ENCODE measurements at places on chromosomes 12 and 14.

- DNase-seq = no peak
These were observed 342.3 kb downstream of the SYT1 start for GRCh38 chr12:79206871-79207270.

GRCh38 chr12:120705618-120706017, 4.6 kb upstream of the UNC119B start:
- DNase-seq = no peak

GRCh38 chr12:8544295-8544694, 3.6 kb upstream of the CLEC4E start:
- peak; percentile 62 for DNase-seq

- peak; percentile 70 for DNase-seq
These were observed 4.0 kb downstream of the P2RX2 start for GRCh38 chr12:132622437-132623071.

GRCh38 chr12:14059548-14059947, 78.1 kb upstream of the GRIN2B start:
- DNase-seq = no peak

- peak; percentile 86 for DNase-seq
These were observed 2.4 kb upstream of the KRT7 start for GRCh38 chr12:52230364-52231281.

- no peak for DNase-seq
These were observed 12.8 kb downstream of the CCDC177 start for GRCh38 chr14:69561893-69562292.

DNA sequence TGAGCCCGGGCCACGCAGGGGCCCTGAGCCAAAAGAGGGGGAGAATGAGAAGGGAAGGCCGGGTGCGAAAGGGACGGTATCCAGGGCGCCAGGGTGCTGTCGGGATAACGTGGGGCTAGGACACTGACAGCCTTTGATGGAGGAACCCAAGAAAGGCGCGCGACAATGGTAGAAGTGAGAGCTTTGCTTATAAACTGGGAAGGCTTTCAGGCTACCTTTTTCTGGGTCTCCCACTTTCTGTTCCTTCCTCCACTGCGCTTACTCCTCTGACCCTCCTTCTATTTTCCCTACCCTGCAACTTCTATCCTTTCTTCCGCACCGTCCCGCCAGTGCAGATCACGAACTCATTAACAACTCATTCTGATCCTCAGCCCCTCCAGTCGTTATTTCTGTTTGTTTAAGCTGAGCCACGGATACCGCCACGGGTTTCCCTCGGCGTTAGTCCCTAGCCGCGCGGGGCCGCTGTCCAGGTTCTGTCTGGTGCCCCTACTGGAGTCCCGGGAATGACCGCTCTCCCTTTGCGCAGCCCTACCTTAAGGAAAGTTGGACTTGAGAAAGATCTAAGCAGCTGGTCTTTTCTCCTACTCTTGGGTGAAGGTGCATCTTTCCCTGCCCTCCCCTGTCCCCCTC, 3.0 kb downstream of the SSTR1 start:
- peak; percentile 72 for DNase-seq

DNA sequence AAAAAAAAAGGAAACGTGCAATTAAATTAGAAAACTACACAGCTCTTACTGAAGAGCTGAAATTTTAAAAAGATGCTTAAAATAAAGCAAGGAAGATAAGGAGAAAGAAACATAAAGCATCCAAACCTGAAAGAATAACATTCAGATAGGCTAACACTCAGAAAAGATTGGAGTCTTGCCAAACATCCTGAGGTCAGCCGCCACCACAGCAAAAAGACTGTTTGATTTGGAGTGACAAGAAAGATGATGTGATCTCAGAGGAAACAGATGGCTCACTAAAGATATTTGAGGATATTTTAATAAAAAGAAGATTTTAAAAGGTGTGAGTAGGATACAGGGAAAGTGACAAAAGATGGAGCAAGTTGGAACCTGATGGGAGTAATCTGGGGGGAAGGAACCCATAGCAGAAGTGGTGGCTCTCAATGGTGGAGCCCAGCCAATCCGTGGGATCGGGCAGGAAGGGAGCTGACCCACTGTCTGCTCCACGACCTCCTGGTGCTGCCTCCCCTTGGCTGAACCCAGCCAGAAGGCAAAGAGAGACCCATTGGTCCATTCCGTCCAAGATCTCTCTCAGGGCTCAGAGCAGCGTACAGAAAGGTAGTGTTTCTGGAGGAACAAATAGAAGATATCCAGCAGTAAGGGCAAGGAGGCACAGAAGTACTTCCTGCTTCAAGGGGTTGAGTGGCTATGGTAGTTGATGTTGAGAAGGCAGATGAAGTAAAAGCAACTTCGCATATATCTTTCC, 469.6 kb downstream of the RGS6 start:
- DNase-seq = no peak

DNA sequence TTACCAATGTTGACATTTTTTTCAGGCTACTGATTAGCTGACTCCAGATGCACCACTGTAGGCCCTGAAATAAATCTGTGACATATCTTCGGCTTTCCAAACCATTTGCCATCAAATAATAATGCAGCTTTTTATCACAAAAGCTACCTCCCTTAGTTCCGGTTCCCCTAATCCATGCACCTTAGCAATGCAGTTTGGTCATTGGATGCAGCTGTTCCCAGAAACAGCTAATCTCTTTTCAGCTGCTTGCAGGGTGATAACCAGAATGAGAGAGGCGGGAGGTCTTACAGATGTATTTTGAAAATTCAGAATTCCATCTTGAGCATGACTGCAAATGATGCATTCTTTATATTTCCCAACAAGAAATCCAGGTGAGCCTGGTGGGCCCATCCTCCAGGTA, 646.2 kb downstream of the SOX5 start:
- no peak for DNase-seq

DNA sequence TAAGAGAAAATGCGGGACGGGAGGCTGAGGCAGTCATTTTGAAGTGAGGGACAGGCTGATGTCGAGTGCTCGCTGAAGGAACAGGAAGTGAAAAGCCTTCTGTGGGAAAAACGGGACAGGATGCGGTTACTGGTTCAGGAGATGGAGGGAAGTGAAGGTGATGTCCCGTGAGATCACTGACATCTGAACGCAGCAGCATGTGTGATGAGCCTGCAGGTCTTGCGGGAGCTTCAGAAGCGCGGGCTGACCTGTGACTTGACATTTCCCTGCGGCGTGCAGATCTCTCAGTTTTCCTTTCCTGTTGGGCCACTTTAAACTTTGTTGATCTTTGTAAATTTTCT, 77.8 kb downstream of the DDX51 start:
- no peak for DNase-seq

DNA sequence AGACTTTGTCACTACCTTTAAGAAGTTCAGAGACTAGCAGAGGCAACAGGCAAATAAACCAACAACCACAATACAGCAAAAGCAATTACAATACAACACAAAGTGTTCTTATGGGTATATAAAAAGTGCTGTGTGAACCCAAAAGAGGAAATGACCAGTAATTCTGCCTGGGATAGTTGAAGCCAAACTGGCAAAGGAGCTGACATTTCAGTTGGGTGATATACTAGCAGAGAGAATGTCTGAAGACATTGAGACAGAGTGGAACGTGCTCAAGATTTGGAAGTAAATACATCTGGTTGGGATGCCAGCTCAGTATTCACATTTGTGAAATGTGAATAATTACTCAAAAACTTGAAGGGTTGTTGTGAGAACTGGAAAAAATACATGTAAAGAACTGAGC, 80.6 kb upstream of the GTF2A1 start:
- DNase-seq = no peak

DNA sequence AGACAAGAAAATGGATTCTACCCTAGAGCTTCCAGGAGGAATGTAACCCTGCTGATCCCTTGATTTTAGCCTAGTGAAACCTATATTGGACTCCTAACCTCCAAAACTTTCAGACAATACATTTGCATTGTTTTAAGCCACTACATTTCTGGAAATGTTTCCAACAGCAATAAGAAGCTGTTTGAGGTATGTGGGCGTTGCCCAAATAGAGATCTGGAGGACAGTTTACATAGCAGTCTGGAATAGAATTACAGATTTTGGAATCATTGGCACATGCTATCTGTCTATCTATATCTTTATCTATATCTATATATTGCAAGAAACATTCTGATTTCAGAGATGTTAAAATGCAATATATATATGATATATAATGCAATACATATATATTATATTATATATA, 42.4 kb upstream of the EGLN3 start:
- DNase-seq = peak; percentile 4

- DNase-seq = no peak
These were observed 74.3 kb downstream of the MAP3K9 start for GRCh38 chr14:70735043-70735442.

GRCh38 chr14:92680781-92681650, 67.4 kb downstream of the LGMN start:
- DNase-seq = peak; percentile 71

GRCh38 chr12:46676396-46676795, 149.4 kb downstream of the SLC38A4 start:
- no peak for DNase-seq

GRCh38 chr14:98501836-98502235, 770.2 kb downstream of the BCL11B start:
- DNase-seq = no peak

GRCh38 chr14:100871234-100872186, 32.0 kb downstream of the RTL1 start:
- DNase-seq = peak; percentile 65

DNA sequence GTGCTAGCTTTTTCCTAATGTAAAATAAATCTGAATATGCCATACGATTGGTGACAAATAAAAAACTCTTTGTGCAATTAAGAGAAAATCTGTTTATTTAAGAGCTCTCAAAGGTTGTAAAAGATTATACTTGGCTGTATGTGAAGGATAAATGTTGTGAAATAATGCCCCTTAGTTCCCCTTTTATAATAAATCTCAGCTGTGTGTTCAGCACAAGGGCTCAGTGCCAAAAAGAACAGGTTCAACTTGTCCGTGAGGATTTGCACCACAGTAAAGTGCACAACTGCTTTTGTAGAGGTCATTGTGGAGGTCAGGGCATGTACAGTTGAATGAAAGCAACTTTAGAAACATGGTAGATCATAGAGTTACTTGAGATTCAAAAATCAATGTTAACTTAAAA, 118.6 kb downstream of the TRMT5 start:
- DNase-seq = peak; percentile 1

DNA sequence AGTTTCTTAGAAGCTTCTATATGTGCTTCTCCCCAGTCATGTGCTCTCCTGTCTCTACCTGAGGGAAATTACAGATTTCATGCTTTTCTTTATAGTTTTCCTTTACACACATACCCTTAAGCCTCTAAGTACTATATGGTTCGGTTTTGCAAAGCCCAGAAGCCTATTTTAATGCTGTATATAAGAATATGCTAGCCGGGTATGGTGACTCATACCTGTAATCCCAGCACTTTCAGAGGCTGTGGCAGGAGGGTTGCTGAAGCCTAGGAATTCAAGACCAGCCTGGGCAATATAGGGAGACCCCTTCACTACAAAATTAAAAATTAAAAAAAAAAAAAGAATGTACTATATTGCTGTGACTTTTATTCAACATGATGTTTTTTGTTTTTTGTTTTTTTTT, 15.4 kb downstream of the DGLUCY start:
- no peak for DNase-seq

GRCh38 chr14:51504669-51505068, 147.0 kb upstream of the FRMD6 start:
- no peak for DNase-seq

- DNase-seq = no peak
These were observed 325 bp downstream of the C12orf60 start for GRCh38 chr12:14803830-14804160.

GRCh38 chr12:51005671-51006070, 20.5 kb downstream of the SLC11A2 start:
- no peak for DNase-seq

- DNase-seq = peak; percentile 59
These were observed 74.9 kb downstream of the TBK1 start for GRCh38 chr12:64526859-64527258.

GRCh38 chr12:46205294-46205693, 63.5 kb downstream of the SLC38A1 start:
- DNase-seq = no peak

- DNase-seq = no peak
These were observed 93.7 kb downstream of the KCNMB4 start for GRCh38 chr12:70459786-70460185.

DNA sequence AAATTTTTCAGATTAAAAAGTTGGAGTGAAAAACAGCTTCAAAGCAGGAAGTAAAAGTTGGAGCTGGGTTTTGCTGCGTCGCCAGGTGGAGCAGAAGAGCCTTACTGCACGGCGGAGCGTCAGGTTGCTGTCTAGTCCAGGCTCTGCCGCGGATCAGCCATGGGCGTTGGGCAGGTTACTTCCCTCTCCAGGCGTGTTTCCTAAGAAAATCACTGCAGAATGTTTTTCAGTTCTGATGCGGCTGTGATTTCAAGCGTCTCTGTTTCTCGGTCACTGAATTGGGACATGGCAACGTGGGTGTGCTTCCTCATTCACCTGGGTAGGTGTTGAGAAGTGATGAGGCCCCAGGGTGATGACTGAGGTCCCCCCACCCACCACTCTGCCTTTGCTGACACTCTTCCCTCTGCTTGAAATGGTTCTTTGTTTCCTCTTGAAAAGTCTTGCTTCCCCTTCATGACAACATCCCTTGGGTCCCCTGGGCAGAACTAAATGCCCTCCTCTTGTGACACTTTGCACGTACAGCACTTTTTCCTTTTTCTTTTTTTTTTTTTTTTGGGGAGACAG, 7.6 kb downstream of the EVL start:
- no peak for DNase-seq

- DNase-seq = no peak
These were observed 5.1 kb downstream of the PPP4R4 start for GRCh38 chr14:94179244-94179643.

- peak; percentile 71 for DNase-seq
These were observed 103.6 kb downstream of the SSPN start for GRCh38 chr12:26298785-26299621.

GRCh38 chr12:115079760-115080159, 395.8 kb upstream of the TBX3 start:
- no peak for DNase-seq

DNA sequence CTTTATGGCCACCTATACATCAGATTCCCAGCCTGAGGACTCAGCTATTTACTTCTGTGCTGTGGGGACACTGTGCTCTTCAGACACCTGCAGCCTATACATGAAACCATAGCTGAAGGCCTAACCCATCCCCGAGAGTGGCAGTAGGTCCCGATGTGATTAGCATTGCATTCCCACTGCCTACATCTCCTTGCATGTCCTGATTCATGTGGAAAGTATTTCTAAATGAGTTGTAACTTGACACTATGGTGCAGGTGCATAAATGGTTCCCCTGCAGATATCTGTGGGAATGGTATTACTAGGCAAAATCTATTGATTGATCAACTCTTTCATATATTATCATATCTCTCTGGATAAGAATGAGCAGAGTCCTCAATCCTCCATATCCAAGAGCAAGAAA, 433.5 kb downstream of the DAD1 start:
- DNase-seq = no peak

GRCh38 chr12:111270239-111270638, 98.7 kb downstream of the PHETA1 start:
- DNase-seq = no peak
